ENCODE measurements at places on chromosomes 2 and 18. TPM values are rescaled to one million over a fixed set of nuclear protein-coding genes. Genes with fewer than 3 reads are reported as not detected.

CYP26B1 gene
- not detected for total RNA-seq

KYNU gene
- not detected for total RNA-seq

LIMS3 gene
- 0.59 TPM for total RNA-seq

LYPD1 gene
- not detected for total RNA-seq

GRB14 gene
- not detected for total RNA-seq

GATA6 gene
- total RNA-seq = not detected

WDR7 gene
- total RNA-seq = 45.2 TPM

DPP4 gene
- total RNA-seq = 272 TPM

RBKS gene
- total RNA-seq = 1.6 TPM

IL1R1 gene
- total RNA-seq = 0.22 TPM

WDR35 gene
- 4.1 TPM for total RNA-seq

MARCHF4 gene
- total RNA-seq = not detected

GALNT13 gene
- not detected for total RNA-seq

ZC3H8 gene
- total RNA-seq = 22.3 TPM

EGR4 gene
- 0.27 TPM for total RNA-seq

CNTNAP5 gene
- total RNA-seq = not detected

PAPOLG gene
- total RNA-seq = 21.9 TPM

FAM124B gene
- 0.39 TPM for total RNA-seq

CPSF3 gene
- 47.9 TPM for total RNA-seq

RAB27B gene
- 2.7 TPM for total RNA-seq

ANKRD62 gene
- not detected for total RNA-seq

SERPINB2 gene
- total RNA-seq = not detected

KLHL14 gene
- total RNA-seq = not detected

GLI2 gene
- total RNA-seq = 2.5 TPM

ITPRID2 gene
- 48.1 TPM for total RNA-seq

CD8A gene
- 2.6 TPM for total RNA-seq

RAB31 gene
- total RNA-seq = 0.34 TPM

REG3A gene
- not detected for total RNA-seq

PHLPP1 gene
- total RNA-seq = 8.1 TPM

ANKRD44 gene
- total RNA-seq = 256 TPM

CDKL4 gene
- 0.54 TPM for total RNA-seq

CASP10 gene
- total RNA-seq = 33.9 TPM

LIPG gene
- total RNA-seq = not detected

SNORC gene
- total RNA-seq = 1.2 TPM

LCT gene
- 0.74 TPM for total RNA-seq

GAD1 gene
- total RNA-seq = 5.1 TPM

NR4A2 gene
- total RNA-seq = 5.5 TPM

MOGAT1 gene
- total RNA-seq = not detected

CCBE1 gene
- total RNA-seq = not detected

UGT1A6 gene
- not detected for total RNA-seq
